ENCODE measurements at places on chromosomes 5 and 9.

- no peak for DNase-seq
Observed at GRCh38 chr5:169218176-169218575, 82.8 kb downstream of the SLIT3 start.

- DNase-seq, result no peak
Observed at GRCh38 chr9:6418764-6419163, 5.8 kb downstream of the UHRF2 start.

DNA sequence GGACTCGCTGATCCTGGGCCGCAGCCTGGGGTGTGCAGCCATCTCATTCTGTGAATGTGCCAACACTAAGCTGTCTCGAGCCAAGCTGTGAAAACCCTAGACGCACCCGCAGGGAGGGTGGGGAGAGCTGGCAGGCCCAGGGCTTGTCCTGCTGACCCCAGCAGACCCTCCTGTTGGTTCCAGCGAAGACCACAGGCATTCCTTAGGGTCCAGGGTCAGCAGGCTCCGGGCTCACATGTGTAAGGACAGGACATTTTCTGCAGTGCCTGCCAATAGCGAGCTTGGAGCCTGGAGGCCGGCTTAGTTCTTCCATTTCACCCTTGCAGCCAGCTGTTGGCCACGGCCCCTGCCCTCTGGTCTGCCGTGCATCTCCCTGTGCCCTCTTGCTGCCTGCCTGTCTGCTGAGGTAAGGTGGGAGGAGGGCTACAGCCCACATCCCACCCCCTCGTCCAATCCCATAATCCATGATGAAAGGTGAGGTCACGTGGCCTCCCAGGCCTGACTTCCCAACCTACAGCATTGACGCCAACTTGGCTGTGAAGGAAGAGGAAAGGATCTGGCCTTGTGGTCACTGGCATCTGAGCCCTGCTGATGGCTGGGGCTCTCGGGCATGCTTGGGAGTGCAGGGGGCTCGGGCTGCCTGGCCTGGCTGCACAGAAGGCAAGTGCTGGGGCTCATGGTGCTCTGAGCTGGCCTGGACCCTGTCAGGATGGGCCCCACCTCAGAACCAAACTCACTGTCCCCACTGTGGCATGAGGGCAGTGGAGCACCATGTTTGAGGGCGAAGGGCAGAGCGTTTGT lies 19.9 kb downstream of the PTGES2 start:
- no peak for DNase-seq

DNA sequence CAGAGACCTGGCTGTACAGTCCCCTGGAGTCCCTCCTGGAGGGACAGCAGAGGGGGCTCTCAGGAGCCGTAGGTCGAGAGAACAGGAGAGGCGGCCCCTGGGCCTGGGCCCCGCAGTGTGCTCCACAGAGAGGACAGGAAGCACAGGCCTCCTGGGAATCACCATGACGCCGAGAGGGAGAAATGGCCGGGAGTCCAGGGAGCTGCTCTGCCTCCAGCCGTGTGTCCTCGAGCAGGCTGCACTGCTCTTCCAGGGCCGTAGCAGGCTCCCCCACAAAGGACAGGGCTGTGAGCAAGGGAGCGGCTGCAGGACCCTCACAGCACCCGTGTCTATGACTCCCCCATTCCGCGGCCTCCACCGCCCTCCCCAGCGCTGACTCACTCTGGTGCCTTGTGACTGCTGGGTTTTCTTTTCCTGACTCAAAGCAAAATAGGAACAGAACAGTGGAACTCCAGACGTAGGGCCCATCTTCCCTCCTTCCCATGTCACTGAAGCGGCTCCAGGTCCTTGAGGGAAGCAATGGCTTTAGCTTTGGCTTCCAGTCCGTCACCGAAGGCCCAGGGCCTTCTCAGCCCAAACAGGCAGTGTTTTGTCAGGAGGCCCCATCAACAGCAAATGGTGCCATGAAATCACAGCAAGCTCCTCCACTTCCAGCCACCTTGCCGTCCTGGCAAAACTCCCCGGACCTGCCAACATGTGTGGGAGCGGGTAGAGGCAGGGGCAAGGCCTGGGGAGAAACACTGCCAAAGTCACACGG lies 114.2 kb downstream of the LHFPL2 start:
- DNase-seq, result no peak

DNA sequence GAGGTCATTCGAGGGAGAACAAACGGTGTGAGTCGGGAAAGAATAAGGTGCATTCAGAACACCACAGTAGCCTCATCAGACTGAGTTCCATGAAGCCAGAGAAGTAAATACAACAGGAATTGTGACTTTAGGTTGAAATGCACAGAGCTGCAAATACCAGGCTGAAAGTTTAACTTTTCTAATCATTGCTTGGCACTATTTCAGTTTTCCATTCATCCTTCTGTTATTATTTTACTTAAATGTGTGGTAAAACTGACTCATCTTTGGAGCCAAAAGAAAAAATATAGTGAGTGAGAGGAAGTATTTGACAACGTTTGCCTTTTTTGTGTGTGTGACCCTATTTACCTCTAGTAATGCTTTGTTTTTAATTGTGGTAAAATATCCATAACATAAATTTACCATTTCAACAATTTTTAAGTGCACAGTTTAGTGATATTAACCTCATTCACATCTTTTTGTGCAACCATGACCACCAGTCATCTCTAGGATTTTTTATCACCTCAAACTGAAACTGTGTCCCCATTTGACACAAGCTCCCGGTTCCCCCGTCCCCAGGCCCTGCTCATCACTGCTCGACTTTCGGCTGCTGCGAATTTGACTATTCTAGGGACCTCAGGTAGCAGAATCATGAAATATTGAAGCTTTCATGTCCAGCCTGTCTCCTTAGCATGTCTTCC lies 166.8 kb downstream of the HSD17B3 start:
- no peak for DNase-seq

DNA sequence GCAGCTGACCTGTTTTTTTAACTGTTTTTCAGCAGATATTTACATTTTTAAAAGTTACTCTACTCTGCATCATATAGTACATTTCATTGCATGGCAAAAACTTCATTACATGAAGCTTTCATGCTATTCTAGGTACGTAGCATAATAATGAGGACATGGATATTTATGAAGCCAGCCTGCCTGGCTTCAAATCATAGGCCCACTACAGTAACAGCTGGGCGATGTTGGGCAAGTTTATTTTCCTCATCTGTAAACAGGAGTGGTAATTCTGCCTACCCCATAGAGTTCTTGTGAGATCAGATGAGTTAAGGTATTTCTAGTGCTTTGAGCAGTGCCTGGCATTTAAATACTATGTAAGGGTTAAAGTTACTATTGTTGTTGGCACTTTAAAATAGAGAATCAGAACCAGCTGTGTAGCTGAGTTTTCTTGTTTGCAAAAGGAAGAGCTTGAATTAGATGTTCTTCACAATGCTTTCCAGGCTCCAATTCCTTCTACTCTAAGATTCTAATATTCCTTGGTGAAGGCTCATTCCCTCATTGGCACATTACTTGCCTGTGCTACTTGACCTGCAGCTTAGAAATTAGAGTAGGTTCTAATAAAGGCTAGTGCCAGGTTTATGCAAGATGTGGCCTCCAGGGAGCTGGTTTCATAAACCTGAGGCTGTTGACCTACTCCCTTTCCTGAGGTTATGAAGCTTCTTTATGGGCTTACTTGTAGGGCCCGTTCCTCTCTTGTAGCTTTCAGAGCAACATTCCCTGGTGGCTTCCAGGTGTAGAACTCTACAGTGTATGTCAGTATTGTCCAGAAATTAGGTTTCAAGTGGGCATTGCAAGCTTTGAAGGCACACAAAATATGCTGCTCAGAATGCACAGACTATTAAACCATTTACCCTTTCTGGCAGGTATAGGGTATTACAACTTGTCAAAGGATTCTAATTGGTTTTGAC lies 14.5 kb downstream of the ANP32B start:
- DNase-seq, result no peak

All from NCI-H1417 treated with DMSO at 0.1 percent for 48 hours (cell line).